Liver (tissue), 10 donors: ENCODE measurements at places on chromosomes 5 and 9. TPM values are rescaled to one million over a fixed set of nuclear protein-coding genes. Genes with fewer than 3 reads are reported as not detected.

FREM1 gene
- 0.39 TPM for polyA plus RNA-seq

DNA sequence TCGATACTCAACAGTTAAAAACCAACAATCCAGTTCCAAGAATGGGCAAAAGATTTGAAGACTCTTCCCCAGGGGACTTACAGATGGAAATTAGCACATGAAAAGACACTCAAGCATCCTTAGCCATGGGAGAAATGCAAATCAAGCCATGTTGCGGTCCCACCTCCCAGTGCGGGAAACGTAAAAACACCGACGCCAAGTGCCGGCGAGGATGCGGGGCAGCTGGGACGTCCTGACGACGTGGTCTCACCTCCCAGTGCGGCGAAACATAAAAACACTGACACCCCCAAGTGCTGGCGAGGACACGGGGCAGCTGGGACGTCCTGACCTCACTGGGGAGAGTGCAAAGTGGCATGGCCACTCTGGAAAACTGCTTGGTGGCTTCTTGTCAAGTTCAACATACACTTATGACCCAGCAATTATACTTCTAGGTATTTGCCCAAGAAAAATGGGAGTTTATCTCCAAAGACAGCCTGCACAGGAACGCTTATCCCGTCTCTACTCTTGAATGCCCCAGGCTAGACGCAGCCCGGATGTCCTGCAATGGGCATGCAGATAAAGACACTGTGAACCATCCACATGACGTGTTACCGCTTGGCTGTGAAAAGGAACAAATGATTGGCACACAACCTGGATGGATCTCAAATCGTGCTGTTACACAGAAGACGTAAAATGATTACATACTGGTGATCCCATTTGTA lies 60.1 kb upstream of the UBAC1 start:
- no peak for DNase-seq

GRCh38 chr5:159951834-159952233 lies 35.6 kb downstream of the ADRA1B start:
- DNase-seq = no peak

ANXA6 gene
- 116 TPM for polyA plus RNA-seq

F2RL1 gene
- polyA plus RNA-seq = 8.9 TPM

GRCh38 chr5:159878988-159879471 lies 37.3 kb upstream of the ADRA1B start:
- no peak for DNase-seq

DNA sequence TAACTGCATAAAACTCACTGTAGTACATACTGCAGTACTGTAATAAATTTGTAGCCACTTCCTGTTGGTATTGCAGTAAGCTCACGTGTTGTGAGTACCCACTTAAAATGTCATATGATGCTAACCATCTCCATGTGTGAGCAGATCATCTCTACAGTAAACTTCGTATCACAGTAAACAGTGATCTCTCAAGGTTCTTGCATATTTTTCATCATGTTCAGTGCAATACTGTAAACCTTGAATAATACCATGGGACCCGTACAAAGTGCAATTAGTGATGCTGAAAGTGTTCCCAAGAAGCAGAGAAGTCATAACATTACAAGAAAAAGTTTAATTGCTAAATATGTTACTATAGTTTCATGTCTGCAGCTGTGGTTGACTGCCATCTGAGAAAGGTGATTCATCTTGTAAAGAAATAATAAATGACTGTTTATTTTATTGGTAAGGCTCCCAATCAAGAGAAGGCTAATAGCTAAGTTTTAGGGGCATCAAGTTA lies 253.8 kb upstream of the POU5F2 start:
- DNase-seq = no peak

TOPORS gene
- polyA plus RNA-seq = 6.0 TPM

- DNase-seq = no peak
Measured at GRCh38 chr5:42366051-42366450, 57.2 kb upstream of the GHR start.

DNA sequence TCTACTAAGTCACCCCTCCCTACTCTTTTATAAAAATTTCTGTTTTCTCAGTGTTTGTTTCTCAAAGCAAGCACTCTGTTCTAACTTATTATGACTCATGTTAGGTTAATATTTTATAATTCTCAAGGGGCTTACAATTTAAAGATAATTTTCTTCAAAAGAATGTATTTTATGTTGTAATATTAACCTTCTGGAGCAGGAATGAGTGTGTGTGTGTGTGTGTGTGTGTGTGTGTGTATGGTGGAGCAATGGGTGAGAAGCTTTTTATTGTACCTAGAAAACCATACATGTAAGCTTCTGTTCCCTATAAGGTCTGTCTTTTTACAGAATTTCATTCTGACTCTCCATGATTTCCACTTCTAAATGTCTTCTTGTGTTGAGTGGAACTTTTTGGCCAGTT lies 63.0 kb downstream of the PBX3 start:
- DNase-seq = no peak

CREB3 gene
- polyA plus RNA-seq = 14.9 TPM

DNA sequence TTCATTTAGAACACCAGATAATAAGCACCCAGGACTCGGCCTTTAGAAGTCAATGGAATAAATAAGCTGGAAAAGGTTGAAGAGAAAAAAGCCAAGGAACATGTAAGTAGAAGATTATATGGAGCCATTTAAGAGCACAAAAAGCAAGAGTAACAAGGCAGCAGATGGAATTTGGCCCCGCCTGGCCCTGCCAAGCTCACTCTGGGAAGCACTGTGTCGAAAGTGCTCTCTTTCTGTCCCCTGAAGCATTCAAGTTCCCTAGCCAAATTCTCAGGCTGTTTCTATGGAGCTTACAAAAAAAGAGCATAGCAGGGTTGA lies 73.0 kb upstream of the GPR151 start:
- DNase-seq = no peak

WNT8A gene
- not detected for polyA plus RNA-seq

FOXD4L4 gene
- polyA plus RNA-seq = not detected

DNA sequence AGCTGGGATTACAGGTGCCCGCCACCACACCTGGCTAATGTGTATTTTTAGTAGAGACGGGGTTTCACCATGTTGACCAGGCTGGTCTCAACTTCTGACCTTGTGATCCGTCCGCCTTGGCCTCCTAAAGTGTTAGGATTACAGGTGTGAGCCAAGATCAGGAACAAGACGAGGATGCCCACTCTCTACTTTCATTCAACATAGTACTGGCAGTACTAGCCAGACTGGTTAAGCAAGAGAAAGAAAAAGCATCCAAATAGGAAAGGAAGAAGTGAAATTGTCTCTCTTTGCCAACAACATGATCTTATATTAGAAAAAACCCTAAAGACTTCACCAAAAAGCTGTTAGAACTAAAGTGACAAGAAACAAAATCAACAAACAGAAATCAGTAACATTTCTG lies 7.4 kb upstream of the ENDOG start:
- DNase-seq = no peak

DNA sequence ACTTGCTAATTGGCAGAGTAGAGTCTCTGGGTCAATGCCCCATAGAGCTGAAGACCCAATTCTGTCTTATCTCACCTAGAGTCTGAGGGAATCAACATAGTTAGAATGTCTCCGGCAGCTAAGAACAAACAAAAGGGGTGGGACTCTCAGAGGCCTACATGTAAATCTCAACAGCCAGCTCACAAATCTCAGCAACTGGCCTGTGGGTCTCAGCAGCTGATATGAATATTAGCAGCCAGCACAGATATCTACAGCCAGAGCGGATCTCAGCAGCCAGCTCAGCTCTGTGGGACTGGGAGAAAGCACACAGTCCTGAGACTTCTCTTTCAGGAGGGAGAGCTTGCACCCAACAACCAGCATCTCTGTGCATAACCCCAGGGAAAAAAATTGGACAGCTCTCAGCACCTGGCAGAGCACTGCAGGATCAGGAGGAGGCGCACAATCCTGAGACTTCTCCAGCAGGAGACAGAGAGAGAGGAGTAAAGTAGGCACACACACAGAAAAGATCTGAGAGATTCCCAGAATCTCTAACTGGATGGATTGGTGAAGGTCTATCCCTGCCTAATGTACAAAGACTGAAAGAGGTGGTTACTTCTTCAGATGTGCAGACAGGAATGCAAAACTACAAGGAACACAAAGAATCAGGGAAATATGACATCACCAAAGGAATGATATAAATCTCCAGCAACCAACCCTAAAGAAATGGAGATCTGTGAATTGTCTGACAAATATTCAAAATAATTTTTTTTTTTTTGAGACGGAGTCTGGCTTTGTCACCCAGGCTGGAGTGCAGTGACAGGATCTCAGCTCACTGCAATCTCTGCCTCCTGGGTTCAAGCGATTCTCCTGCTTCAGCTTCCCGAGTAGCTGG lies 29.2 kb downstream of the KLF4 start:
- no peak for DNase-seq

- no peak for DNase-seq
Measured at GRCh38 chr5:73019766-73020165, 63.9 kb downstream of the FCHO2 start.

LIFR gene
- polyA plus RNA-seq = 31.0 TPM

DNA sequence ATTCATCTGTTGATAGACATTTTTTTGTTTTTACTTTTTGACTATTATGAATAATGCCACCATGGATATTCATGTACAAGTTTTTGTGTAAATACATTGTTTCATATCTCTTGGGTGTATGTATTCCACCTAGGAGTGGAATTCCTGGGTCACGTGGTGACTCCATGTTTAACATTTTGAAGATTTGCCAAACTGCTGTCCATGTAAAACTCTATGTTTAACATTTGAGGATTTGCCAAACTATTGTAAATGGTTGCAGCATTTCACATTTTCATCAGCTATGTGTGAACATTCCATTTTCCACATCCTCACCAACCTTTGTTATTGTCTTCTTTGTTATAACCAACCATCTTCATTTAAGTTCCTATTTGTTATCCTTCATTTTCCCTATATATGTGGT lies 12.2 kb downstream of the TMEFF1 start:
- DNase-seq = no peak

CNTNAP3 gene
- polyA plus RNA-seq = 0.68 TPM

- DNase-seq = no peak
Measured at GRCh38 chr5:169185626-169186025, 115.3 kb downstream of the SLIT3 start.

DNA sequence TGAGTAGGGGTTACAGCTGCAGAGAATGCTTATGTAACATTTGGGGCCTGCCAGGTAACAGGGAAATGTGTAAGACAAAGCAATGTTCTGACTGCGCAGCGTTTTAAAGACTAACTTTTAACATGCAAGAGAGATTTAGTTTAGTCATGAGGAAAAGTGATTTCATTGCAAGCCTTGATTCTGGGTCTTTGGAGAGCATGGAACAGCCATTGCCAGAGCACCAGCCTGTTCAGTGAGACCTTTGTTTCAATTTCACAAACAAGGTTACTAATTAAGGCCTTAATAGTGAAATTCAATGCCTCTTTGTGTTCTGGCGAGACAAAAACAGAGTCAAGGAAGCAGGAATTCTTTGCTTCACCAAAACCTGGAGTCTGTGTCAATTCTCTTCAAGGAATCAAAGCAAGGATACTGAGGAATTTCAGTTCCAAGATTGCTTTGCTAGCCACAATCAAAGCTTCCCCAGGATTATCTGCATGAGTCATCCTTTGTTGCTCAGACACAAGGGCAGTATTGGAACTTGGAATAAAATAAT lies 14.4 kb downstream of the CKMT2 start:
- no peak for DNase-seq

SPATA31C1 gene
- polyA plus RNA-seq = not detected

DNA sequence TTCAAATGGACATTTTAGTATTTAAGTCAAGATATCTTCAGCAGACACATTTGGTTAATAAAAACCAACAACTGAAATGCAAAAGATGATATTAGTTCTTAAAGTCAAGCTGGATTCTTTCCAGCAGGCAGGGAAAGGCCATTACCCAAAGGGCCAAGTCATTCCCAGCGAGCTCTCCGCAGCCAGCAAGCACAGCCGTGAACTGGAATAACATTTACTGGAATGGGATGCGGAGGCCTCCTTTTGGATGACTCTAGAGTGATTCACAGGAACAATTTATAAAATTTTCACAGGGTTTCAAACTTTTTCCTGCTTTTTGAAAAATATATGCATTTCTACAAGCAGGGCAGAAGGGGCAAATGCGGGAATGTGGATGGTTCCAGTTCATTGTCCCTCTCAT lies 76.6 kb upstream of the DAB2 start:
- DNase-seq = no peak

DNA sequence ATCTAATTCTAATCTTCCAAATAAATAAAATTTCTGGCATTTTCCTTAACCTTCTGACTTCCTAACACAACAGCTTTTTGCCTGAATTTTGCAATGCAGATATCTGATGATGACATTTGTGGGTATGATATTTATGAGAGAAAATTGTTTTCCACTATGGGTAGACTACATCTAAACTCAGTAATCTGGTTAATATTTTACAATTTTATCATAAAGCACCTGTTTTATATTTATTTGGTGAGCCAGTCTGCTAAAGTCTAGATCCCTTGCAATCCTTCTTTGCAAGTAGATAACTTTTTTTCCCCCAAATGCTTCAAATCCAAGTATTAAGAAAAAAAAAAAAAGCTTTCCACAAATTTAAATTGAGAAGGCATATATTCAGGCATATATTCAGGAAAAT lies 246.2 kb upstream of the DAB2 start:
- DNase-seq = no peak
